ENCODE measurements at places on chromosomes 7 and 10.

- no peak for DNase-seq
Observed at GRCh38 chr7:37920305-37920848, at the start of gene EPDR1. Gene EPDR1, plus strand, starts transcription at chr7:37920640. Its CDS starts 300 bp downstream, at chr7:37920940.

DNA sequence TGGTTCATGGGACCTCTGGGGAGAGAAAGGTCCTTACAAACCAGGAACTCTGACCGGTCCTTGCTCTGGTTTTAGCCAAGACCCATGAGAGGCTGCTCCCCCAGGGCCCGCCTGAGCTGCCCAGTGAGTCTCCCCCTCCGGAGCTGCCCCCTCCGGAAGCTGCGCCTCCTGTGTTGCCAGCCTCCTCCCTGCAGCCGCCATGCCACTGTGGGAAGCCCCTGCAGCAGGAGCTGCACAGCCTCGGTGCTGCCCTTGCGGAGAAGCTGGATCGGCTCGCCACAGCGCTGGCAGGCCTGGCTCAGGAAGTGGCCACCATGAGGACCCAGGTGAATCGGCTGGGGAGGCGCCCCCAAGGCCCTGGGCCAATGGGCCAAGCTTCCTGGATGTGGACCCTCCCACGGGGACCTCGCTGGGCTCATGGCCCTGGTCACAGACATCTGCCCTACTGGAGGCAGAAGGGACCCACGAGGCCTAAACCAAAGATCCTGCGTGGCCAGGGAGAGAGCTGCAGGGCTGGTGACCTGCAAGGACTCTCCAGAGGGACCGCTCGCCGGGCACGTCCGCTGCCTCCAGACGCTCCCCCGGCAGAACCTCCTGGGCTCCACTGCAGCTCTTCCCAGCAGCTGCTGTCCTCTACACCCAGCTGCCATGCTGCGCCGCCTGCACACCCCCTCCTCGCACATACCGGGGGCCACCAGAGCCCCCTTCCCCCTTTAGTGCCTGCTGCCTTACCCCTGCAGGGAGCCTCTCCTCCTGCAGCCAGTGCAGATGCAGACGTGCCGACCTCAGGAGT lies 40.1 kb downstream of the ZNF467 start:
- no peak for DNase-seq

GRCh38 chr7:135929249-135929648 lies 47.9 kb downstream of the MTPN start:
- DNase-seq, result no peak

- no peak for DNase-seq
Observed at GRCh38 chr7:128910569-128910945, at the start of gene KCP. Gene KCP, minus strand, starts transcription at chr7:128910709. Its CDS starts 33 bp downstream, at chr7:128910676.

- DNase-seq, result no peak
Observed at GRCh38 chr7:69882269-69882668, 284.0 kb downstream of the AUTS2 start.

- DNase-seq, result no peak
Observed at GRCh38 chr10:43692051-43692825, 43.6 kb upstream of the ZNF32 start.

- DNase-seq, result no peak
Observed at GRCh38 chr7:55449205-55449991, 84.3 kb downstream of the LANCL2 start.

GRCh38 chr7:151242159-151243044 lies 6.1 kb downstream of the SMARCD3 start:
- DNase-seq, result no peak

DNA sequence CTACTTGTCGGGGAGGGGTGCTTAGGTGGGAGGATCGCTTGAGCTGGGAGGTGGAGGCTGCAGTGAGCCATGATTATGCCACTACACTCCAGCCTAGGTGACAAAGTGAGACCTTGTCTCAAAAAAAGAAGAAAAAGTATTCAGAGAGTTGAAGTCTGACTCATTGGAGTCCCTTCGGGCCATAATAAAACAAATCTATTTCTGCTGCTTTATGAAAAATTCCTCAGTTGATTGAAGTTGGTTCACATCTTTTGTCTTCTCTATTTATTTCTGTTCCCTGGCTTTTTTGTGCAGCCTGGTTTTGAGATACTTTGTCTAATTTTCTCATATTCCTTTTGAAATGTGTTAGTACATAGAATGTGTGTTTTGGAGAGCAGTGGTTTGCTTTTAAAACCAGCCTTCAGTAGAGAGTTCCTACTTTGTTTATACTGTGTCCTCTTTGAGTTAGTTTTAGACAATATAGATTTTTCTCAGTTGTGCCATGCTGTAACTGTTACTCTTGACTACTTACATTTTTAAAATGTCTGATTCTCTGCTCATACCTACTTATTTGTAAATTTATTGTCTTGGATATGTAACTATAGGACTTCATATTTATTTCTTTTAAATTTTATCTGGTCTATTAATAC lies 36.7 kb downstream of the LUC7L2 start:
- no peak for DNase-seq

DNA sequence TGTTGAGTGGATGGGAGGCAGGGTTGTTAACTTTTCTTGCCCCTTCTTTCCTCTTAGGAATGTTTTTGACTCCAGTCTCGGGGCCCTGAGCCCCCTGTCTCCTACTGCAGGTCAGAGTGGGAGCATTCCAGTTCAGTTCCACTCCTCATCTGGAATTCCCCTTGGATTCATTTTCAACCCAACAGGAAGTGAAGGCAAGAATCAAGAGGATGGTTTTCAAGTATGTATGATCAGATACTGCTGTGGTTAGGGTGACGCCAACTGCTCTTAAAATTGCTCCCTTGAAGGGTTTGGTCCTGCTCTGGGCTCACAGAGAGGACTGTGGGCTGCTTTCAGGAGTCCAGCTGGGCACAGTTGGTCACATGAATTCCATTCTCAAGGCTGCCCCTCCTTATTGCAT lies 22.0 kb downstream of the VWA2 start:
- DNase-seq, result no peak

DNA sequence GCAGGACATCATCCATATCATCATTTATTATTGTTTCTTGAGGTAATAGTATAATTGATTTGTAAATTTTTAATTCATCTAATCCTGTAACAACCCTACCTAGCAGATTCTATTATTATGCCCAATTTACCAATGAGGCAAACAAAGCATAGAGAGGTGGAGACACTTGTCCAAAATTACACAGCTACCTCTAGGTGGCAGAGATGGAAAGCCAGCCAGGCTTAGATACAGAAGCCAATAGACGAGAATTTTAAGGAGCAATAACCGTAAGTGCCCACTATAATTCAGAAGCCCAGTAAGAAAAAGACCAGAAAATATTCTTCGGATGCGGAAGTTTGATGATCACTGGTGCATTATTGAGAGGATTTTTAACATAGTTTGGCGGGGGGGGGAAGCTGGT lies 54.0 kb downstream of the ANK3 start:
- DNase-seq, result no peak

- no peak for DNase-seq
Observed at GRCh38 chr7:71504697-71505441, 372.9 kb downstream of the GALNT17 start.

DNA sequence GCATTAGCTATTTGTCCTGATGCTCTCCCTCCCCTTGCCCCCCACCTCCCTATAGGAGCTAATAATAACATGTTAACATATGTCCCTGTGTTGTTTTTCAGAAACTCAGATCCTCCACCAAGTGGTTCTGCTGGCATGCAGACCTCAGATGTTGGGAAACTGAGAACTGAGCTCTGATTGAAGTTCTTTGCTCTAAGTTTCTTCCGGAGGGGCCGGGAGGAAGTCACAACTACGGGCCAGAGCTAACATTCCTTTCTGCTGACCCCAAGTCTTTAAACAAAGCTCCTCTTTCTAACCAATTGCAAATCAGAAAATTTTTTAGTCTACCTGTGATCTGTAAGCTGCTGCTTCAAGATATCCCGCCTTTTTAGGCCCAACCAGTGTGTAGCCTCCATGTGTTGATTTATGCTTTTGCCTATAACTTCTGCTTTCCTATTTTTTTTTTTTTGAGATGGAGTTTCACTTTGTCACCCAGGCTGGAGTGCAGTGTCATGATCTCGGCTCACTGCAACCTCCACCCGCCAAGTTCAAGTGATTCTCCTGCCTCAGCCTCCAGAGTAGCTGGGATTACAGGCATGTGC lies 66.6 kb downstream of the LYZL1 start:
- DNase-seq, result no peak

GRCh38 chr7:121449735-121450240 lies 53.7 kb upstream of the FAM3C start:
- no peak for DNase-seq

DNA sequence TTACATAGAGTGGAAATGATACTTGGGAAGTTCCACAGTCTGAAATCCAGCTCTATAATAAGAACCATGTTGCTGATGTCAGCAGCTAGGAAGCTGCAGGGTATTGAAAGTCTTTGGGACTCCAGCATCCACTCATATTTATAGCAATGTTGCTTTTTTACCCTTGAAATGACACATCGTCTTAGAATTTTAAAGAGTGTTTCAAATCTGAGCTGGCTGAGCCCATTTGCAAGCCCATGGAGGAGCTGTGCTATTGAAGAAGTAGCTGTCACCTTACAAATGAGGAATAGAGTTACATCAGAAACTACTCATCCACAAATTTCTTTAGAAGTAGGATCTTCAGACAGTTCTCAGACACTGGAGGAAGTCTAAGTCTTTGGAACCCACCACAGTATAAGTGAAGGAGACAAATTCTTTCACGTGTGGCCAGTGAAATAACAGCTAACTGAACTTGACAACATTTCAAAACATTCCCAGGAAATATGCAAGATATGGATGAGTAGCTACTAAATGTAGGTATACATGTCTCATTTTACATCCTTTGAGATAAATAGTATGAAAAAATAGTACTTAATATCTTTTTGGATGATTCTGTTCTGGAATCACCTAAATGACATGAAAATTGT lies 203.6 kb downstream of the ZNF365 start:
- DNase-seq, result no peak

DNA sequence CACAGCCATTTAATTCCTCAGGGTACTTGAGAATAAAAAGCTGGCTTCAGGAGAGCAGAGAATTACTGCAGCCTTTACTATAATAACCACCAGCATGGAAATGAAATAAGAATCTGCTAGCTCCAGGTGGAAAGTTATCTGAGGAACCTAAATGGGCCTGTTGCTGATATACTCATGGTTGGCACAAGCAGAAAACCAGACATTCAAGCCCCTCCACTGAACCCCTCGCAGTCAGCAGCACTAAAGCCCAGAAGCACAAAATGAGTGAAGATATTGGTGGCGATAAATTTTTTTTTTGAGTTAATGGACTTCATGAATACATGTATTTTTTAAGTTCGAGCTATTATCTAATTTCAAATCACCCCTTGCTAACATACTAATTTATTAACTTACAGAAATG lies 303.9 kb upstream of the NRP1 start:
- DNase-seq, result no peak

DNA sequence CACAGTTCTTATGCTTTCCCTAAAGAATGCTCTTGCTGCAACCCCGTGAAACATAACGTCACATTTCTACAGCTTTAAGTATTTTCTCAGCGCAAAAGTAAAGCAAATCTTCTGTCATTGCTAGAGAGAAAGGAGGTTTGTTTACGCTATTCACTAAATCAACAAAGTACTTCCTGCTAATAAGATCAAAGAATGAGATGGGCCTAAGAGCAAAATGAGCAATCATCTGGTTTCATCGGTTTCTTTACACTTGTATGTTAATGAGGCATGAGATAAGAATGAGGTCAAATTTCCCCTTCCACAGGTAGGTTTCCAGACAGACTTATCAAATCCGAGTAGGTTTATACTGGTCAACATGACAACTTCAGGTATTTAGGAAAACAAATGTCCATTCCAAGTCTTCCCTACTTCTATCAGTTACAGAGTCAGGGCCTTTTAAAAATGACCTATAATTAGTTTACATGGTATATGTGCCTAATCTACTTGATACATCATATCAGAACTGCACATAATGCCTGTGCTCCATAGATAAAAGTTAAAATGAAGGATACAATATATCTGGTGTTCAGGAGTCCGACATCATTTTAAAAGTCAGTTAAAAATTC lies 8.4 kb downstream of the USP6NL start:
- DNase-seq, result peak; percentile 22

DNA sequence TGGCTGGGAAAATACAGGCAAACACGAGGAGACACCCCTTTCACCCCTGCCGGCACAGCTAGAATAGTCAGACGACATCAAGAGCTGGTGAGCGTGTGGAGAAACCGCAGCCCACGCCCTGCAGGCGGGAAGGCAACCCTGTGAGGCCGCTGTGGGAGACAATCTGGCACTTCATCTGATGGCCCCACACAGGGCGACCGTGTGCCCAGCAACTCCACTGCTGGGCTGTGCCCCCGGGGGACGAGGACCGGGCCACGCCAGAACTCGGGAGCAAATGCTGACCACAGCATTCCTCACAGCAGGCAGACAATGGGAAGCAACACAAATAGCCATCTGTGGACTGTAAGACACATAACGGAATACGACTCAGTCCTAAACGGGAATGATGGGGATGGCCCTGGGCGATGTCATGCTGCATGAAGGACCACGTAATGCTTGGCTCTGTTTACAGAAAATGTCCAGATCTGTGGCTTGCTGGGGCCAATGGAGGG lies 58.9 kb downstream of the CFAP46 start:
- DNase-seq, result no peak

DNA sequence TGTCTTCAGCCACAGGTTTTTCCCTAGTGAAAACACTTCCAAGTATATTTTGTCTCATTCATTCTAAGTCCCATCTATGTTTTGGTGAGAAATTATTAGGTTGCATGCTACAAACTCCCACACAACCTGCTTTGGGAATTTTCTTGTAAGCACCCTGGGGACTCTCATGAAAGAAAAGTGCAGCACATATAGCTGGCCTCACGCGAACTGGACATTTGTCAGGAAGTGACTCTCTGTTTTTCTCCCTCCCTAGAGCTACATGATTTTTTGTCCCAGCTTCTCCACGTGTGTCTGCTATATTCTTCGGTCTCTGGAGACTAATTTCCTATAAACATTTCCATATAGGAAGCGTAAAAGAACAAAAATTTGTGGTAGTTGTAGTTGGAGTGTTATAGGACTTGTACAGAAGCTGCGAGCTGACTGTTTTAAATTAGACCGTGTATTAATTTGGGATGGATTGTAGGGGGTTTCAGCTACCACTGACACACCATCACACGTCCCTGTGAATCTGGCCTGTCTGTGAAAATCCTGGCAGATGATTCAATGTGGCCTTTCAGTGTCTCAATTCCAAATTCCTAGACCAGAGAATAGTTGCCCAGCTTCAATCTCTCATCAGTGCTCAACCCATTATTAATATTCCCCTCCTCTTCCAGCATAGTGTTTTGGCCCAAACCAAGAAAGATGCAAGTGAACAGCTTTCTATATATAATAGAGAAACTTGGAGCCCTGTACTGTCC lies 40.2 kb downstream of the ARL4A start:
- DNase-seq, result no peak

DNA sequence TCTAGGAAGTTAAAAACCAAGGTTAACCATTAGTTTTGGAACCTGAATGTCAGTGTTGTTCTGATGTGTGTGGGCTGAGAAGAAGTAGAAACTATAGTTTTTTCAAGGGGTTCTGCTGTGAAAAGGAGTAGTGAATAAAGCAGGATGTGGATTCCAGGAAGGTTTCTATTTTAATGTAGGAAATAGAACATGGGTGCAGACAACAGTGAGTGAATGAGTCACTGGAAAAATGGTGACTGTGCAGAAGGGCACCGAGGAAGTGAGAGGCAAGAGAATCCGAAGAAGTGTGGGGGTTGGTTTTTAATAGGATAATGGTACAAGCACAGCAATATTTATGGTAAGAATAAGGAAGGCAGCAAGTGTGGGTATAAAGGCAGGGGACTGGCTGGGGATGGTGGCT lies 120.4 kb downstream of the ARHGAP21 start:
- DNase-seq, result peak; percentile 57
